ENCODE measurements at places on chromosomes 13 and 19. TPM values are rescaled to one million over a fixed set of nuclear protein-coding genes. Genes with fewer than 3 reads are reported as not detected.

The KLK8 gene
- not detected for total RNA-seq

The ZNF729 gene
- not detected for total RNA-seq

The STXBP2 gene
- total RNA-seq: 10.2 TPM

The CYP2S1 gene
- not detected for total RNA-seq

DNA sequence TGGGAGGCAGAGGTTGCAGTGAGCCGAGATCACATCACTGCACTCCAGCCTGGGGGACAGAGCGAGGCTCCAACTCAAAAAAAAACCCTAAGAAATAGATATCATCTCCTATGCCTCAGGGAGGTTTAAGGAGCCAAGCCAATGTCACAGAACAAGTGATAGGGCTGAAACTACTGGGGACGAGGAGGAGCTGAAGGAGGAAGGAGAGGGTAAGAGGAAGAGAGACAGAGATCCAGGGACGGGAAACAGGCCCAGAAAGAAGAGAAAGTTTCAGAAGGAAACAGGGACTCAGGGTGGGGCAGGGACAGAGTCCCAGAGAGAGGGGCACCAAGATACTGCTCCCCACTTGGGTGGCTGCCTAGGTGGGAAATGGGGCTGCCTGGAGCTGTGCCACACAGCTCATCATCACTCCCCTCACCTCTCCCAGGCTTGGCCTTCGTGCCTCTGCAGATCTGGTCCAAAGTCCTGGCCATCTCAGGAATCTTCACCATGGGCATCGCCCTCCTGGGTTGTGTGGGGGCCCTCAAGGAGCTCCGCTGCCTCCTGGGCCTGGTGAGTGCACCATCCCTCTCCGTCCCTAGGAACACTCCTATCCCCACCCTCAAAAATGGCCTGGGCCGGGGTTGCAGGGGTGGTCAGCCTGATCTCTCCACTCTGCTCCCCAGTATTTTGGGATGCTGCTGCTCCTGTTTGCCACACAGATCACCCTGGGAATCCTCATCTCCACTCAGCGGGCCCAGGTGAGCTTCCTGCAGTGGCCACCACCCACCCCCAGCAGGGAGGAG, 1.5 kb downstream of the CD37 start:
- DNase-seq: no peak

DNA sequence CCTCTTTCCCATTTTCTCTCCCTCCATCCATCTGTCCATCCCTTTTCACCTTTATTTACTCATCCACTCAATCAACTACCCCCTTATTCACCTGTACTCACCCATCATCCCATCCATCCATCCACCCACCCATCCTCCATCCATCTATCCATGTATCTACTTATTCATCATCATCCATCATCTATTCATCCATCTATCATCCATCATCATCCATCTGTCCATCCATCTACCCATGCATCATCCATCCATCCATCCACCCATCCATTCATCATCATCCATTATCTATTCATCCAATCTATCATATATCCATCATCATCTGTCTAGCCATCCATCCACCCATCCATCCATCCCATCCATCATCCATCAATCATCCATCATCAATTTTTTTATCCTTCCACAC, 48.3 kb upstream of the ZNF536 start:
- no peak for DNase-seq

- no peak for DNase-seq
Measured at GRCh38 chr13:95734124-95734523, 57.2 kb downstream of the DNAJC3 start.

DNA sequence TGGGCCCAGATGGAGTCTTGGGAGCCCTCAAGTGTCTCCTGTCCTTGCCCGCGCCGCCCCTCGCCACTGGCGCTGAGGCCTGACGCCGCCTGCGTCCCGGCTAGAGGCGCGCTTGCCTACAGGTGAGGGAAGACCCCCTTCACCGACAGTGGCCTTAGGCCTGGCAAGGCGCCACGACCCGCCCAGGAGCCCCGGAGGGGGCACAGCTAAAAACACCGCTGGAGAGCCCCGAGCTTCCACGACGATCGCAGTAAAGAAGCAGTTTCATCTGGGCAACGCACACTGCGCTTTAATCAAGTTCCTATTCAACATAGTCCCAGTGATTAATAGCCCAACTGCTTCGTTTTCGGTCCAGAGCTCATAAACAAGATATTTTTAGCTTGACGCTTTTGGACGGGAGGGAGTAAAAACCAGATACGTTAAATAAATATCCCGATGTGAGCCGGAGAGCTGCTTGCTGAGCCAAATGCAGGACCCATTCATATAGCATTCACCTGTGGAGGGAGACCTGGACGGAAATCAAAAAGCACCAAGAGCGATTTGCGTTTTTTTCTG, 1.5 kb upstream of the CEBPA start:
- no peak for DNase-seq

DNA sequence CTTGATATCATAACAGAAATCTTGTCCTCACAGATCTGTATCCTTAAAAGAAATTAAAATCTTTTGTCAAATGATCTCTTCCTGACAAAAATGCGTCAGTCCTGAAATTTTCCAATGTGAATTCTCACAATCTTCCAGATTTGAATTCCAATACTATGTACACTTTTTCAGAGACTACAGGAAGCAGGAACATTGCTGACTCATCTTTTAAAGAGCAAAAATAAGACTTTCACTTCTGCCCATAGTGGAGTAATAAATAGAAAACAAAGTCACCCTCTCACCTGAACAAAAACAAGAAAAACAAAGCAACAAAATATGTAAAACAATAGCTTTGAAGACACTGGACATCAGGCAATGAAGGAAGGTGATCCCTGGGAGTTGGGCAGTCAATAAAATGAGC, 167.0 kb upstream of the IPO5 start:
- DNase-seq: no peak

DNA sequence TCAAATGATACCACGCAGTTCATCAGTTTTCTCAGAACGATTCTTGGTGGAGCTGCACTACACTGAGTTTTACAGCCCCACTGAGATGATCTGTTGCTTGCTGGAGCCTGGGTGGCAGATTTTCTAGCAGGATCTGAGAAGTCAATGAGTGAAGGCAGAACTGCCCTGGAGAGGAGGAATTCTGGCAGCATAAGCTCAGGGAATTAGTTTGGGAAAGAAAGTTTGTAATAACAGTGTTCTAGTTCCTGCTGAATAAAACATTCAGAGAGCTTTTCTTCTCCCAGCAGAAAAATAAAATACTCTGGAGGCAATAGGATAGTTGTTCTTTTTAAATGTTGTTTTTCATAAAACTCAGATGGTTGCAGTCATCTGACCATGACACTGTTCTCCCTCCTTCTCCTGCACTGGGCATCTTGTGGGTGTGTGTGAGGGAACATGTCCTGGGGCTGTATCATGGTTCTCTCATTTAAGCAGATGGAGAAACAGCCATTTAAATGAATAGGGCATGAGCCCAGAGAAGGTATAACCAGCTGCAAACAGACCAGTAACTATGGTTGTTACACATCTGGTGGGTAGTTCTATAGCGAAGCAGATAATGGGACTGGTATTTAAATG, 29.6 kb downstream of the OLFM4 start:
- no peak for DNase-seq

DNA sequence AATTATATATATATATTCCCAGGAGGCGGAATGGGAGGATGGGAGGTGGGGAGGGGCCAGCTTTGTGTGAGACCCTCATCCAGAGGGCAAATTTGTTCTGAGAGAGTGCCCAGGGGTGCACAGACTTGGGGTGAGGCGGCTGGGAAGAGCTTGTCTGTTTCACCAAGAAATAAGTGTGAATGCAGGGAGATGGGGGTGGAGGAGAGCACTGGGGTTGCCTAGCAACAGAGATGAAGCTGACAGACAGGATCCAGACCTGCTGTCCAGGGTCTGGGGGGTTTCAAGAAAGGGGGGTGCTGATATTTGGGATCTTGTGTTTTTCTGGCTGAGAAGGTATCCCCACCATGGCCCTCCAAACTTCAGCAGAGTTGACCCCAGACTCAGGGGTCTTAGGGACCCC, 18.6 kb upstream of the TNFAIP8L1 start:
- DNase-seq: no peak

GRCh38 chr13:84479656-84480055, 597.4 kb upstream of the SLITRK1 start:
- no peak for DNase-seq

GRCh38 chr13:40515702-40516101, 150.7 kb downstream of the FOXO1 start:
- DNase-seq: no peak

- DNase-seq: no peak
Measured at GRCh38 chr19:54882758-54883157, 8.7 kb downstream of the FCAR start.

DNA sequence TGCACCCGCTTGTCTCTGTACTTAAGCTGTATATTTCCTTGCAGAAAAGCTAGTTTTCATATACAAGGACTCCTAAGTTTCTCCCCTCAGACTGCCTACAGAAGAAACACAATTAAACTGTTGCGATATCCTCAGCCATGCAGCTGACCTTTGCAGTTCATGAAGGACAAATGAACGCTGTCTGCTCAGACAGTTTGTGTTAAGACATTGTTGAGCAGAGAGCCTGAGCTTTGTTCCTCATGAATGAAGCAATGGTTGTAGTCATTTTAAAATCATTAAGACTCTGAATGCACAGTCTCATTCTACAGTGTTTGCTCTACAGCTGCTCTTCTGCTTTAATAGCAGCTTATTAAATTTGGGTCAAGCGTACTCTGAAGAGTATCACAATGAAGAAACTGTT, 23.2 kb upstream of the MAB21L1 start:
- DNase-seq: no peak

GRCh38 chr19:6473647-6474046, 7.9 kb downstream of the DENND1C start:
- DNase-seq: no peak

GRCh38 chr19:11663181-11663591, 65.9 kb downstream of the ZNF627 start:
- no peak for DNase-seq

GRCh38 chr13:30829145-30829832, 76.8 kb upstream of the MEDAG start:
- DNase-seq: no peak

GRCh38 chr13:72521940-72522661, 205.3 kb downstream of the MZT1 start:
- DNase-seq: no peak

DNA sequence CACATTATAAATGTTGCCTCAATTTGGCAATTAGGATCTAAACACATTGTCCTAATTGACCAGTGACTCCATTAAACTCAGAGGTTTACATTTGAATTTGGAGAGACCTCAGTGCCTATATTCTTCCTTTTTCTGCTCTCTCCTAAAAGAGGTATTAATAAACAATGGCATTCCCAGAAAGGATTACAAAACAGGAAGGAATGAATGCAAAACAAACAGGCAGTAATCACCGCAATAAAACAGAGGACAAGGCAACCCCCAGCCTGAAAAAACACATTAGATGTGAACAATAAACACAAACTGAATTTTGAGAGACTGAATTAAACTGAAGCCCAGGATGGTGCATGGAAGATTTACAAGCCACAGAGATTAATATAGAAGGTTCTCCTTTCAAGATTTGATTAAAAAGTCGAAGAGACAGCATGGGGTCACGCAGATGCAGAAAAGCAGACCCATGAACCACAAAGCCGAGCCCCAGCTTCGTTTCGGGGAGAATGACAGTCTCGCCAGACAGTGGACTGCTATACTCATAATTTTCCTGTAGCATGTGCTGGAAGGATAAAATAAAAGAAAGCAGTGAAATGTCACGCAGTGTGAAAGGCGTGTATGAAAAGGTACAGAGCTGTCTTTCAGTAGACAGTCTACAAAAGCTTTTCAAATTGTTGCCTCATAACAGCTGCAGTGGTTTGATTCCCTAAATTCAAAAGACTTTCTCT, 503.0 kb downstream of the LIG4 start:
- DNase-seq: no peak

Data from chondrocyte (in vitro differentiated cells).